Activated CD8-positive, alpha-beta memory T cell treated with anti-CD3 and anti-CD28 coated beads for 1 hour (primary cell): ENCODE measurements at places on chromosomes 11 and 22.

GRCh38 chr22:39522567-39523300, 2.4 kb downstream of the ATF4 start:
- DNase-seq, result no peak

DNA sequence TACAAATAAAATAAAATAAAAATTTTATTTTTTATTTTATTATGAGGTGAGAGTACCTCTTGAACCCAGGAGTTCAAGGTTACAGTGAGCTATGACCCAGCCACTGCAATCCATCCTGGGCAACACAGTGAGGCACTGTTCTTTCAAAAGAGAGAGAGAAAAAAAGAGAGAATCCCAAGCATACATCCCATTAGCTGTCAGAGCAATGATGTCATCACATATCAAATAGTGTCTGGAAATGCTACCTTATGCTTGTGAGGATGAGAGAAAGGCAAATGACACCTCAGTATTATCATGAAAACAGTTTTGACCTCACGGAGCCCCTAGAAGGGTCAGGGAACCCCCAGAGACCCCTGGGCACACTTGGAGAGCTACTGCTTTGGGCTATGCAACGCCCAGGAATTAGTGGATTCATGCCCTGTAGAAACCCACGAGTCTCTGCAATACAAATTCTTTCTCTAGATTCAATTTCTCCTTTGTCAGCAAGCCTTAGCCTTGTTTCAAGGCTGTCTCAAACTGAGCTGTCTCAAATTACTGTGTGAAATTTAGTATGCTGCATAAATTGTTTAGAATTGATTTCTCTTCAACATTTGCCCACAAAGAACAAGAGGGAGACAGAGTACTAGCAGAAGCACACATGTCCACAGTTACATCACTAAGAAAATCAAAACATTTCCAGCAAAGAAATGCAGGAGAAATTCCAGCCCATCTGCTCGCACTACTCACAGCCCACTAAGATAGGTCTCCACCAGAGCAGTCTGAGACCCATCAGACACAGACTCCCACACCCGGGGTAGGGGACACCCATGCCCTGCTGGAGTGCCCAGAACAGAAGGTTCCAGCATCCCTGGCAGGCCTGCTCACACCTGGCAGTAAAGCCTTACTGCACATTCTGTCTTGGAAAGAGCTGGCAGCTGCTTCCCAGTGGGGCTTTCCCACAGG, 18.1 kb downstream of the DGCR2 start:
- DNase-seq, result no peak

GRCh38 chr11:27416568-27417176, 53.7 kb upstream of the CCDC34 start:
- DNase-seq, result no peak

- DNase-seq, result no peak
Observed at GRCh38 chr11:12245091-12245490, 132.3 kb upstream of the PARVA start.

- no peak for DNase-seq
Observed at GRCh38 chr22:19110646-19111045, 11.6 kb downstream of the DGCR2 start.

GRCh38 chr11:78539506-78539905, 35.2 kb downstream of the NARS2 start:
- no peak for DNase-seq

- no peak for DNase-seq
Observed at GRCh38 chr11:9616042-9616675, 42.7 kb downstream of the WEE1 start.

DNA sequence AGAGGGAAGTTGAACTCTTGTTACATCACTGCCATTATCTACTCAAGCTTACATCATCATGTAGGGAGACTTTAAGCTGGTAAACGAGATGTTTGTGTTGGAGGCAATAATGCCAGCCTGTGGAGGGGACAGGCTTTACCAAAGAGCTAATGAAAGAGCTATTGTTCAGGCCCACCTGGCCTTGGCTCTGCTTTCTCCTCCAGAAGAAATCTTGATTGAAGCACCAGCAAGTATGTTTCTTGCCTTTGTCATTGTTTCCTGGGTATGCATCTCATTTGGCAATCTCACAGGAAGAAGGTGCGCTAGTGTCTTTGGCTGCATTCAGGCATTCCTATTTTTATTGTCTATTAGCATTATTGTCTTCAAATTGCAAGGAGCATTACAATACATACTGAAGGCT, 16.7 kb upstream of the CARD18 start:
- no peak for DNase-seq

GRCh38 chr11:30424321-30424720, 101.4 kb downstream of the ARL14EP start:
- no peak for DNase-seq

GRCh38 chr22:47116426-47117341, 354.2 kb downstream of the TBC1D22A start:
- DNase-seq, result no peak

DNA sequence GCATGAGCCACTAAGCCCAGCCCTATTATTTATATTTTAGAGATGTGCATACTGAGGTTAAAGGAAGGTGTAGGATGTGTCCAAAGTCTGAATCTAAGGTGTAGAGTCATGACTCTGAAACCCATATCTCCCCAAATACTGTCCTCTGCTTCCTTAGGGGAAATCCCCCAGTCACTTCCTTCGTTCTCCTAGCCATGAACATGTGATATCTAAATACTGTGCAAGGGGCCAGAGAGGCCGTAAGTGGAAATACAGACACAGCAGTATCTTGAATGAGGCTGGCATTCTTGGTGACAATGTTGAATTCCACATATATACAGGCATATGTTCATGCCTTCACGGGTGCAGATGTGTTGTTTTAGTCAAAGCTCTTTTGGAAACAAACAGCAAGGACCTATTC, 21.3 kb upstream of the PATZ1 start:
- no peak for DNase-seq

DNA sequence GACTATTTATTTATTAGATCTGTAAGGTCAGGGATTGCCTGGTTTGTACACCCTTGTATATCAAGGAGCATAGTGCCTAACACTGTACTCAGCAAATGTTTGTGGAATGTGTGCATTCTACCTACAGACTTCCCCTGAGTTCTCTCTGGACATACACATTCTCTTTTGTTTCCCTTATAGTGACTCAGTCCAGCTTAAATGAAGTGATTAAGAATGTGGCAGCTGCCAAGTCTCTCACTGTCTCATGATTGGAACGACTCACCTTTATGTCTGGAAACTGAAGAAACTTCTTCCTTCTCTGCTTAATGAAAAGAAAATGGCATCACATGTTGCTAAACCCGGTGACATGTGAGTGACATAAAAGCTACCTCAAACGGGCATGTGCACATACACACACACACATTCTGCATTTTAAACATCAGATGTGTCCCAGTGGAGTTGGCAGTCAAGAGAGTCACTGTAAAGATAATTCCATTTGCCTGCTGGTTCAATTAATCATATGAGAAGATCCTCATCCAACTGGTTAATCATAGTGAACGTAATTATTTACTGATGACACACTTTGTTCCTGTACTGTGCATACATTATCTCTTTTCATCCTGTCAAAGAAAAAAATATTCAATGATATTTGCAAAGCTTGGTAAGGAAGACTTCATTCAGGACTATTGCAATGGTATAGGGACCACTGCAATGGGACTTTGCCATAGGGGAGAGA, 42.8 kb downstream of the GLYAT start:
- DNase-seq, result no peak

DNA sequence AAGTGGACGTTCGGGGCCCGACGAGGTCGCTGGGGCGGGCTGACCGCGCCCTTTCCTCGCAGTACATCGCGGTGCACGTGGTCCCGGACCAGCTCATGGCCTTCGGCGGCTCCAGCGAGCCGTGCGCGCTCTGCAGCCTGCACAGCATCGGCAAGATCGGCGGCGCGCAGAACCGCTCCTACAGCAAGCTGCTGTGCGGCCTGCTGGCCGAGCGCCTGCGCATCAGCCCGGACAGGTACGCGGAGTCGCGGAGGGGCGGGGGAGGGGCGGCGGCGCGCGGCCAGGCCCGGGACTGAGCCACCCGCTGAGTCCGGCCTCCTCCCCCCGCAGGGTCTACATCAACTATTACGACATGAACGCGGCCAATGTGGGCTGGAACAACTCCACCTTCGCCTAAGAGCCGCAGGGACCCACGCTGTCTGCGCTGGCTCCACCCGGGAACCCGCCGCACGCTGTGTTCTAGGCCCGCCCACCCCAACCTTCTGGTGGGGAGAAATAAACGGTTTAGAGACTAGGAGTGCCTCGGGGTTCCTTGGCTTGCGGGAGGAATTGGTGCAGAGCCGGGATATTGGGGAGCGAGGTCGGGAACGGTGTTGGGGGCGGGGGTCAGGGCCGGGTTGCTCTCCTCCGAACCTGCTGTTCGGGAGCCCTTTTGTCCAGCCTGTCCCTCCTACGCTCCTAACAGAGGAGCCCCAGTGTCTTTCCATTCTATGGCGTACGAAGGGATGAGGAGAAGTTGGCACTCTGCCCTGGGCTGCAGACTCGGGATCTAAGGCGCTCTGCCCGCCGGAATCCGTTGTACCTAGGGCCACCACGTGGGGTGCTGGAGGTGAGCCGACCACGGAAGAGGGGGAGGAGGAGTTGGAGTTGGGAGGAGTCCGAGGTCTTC, 771 bp downstream of the MIF start:
- DNase-seq, result peak; percentile 6

- DNase-seq, result no peak
Observed at GRCh38 chr11:76030968-76031590, 175.2 kb downstream of the WNT11 start.

DNA sequence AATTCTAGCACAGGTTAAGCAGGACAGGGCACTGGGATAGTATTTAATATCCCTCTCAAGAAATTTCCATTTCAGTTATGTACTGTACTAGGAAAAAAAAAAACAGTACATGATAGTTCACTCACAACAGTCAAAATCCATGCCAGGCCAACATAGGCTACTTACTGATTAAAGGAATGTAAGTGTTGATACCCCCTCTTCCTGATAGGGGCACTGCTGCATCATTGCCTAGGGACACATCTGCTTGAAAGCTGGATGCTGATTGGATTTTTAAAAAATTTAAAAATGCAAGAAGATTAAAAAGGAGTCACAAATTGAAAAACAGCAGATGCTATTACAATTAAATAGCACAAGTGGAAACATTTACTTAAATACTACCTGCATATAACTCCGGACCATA, 43.4 kb downstream of the APOL5 start:
- DNase-seq, result no peak

- DNase-seq, result no peak
Observed at GRCh38 chr11:9002920-9003572, 755 bp downstream of the NRIP3 start.

DNA sequence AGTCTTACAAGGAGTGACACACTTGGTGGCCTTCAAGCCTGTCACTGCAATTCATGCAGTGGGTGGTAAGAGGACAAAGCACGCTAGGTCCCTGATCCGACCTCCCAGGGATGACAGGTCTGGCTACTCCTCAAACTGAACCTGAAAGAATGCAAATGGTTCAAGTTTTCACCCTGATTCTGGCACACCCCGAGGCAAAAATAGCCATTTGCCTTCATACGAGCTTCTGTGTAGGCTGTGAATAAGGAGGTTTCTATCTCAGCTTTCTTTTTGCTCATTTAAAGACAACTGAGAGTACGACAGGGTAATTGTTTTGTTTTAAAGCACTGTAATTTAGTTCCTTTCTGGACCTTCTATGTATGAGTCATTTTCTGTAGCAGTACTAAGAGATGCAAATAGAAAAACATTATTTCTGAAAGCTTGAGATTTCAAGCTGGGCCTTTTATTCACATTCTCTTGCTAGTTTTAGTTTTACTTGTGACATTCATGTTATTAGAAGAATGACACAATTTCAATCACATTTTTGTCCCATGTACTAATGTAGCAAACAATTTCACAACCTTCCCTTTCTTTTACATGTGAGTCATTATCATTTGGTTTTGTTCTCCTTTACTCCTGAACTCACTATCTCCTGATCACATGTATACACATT, 56.6 kb upstream of the FDX1 start:
- no peak for DNase-seq

DNA sequence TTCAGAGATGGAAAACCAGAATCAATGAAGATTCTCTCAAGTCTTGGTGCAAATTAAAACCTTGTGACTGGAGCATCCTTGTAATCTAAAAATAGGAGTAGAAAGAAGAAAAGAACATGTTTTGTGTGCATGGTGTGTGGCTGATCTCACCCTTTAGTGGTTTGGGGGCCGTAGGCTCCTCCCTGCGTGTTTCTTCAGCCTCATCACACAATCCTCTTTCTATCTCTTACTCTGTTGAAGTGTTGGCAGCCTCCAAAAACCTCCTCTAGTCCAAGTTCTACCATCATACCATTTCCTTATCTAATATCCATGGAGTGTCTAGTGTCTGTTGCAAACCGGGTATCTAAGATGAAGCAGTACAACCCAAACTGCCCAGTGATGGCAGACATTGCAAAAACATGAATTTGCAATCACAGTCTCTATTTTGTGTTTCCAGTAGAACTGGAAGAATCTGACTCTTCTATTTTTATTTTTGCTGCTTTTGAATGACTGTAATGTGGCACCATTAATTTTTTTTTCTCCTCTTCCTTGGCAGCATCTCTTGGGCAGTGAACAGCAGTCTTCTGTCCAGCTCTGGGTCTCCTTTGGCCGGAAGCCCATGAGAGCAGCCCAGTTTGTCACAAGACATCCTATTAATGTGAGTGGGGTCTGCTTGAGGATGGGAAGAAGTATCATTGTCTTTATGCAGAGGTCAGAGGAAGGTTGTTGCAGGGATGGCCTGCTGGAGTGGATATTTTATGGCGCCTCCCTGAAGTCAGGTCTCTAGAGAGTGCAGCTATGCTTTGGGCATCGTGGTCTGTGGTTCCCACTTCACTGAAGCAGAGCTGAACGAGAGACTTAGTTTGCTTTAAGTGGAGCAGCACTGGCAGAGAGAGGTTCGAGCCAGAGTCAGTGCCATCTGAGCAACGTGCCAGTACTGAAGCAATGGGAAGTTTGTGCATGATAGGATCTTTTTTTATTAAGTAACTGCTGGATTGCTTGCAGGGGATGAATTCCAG, 60.0 kb upstream of the SORL1-AS1 start:
- no peak for DNase-seq

DNA sequence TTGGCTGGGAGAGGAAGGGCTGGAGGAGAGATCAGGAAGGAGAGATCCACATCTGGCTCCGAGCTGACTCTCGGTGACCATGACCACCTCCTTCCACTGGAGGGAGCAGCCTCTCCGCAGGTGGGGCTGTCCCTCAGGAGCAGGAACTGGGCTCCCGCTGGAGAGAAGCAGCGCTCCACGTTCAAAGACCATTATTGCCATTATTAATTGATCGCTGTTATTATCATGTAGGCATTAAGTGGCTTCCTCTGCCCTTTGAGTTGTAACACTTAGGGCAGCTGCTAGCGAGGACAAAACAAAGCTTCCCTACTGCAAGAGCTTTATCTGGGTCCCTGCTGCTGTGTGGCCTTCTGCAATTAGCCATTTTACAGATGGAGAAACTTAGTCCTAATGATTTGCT, 251.9 kb downstream of the ST3GAL4 start:
- DNase-seq, result no peak

- no peak for DNase-seq
Observed at GRCh38 chr11:110000031-110000502, 93.1 kb upstream of the ZC3H12C start.

DNA sequence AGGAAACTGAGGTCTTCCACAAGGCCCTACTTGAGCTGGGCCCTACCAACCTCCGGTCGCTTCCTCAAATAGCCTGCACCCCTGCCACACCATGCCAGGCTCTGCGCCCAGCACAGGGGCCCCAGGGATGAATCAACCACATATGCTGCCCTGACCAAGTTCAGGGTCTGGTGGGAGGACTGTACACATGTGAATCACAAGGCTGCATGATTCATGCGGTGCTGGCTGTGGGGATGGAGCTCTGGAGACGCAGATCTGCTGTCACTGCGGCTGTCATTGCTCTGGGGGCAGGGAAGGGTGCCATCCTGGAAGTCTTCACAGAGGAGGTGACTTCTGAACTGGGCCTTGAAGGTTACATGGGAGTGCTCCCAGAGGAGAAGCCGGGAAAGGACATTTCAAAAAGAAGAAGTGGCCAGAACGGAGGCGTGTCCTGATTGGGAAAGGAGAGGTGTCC, 21.5 kb downstream of the CYTH4 start:
- no peak for DNase-seq
